NCI-H748 treated with DMSO at 0.1 percent for 48 hours (cell line): ENCODE measurements at places on chromosomes 2 and 18.

GRCh38 chr18:12028674-12029073, 47.4 kb downstream of the IMPA2 start:
- DNase-seq, result no peak

DNA sequence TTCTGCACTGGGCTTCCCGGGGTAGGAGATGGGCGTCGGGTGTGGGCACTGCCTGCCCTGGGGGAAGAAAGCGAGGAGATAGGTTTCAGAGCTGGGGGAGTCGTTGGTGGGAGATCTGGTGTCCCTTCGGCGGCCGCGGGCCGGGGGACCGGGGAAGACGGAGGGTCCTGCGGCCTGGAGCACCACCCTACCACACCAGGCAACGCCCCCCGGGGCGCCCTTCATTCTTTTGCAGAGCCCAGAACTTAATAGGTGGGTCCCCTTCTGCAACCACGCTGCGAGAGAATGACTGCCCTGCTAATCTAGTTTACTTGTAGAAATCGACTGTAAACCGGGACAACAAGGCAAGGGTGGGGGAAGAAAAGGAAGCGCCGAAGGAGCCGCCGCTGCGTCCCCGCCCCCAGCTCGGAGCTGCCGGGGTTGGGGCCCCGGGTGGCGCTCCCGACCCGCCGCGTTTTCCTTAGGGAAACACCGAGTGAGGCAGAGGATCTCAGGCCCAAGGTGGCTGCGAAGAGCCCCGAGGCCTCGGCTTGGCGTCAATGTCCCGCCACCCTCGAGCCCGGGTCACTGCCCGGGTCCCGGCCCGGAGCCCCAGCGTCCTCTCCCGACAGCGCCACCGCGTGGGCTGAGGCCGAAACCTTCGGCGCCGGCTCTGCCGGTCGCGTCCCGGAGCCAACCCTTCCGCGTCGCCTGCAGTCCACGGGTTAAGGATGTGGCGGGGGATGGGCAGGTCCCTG, 5.4 kb upstream of the SATB2 start:
- DNase-seq, result peak; percentile 40

DNA sequence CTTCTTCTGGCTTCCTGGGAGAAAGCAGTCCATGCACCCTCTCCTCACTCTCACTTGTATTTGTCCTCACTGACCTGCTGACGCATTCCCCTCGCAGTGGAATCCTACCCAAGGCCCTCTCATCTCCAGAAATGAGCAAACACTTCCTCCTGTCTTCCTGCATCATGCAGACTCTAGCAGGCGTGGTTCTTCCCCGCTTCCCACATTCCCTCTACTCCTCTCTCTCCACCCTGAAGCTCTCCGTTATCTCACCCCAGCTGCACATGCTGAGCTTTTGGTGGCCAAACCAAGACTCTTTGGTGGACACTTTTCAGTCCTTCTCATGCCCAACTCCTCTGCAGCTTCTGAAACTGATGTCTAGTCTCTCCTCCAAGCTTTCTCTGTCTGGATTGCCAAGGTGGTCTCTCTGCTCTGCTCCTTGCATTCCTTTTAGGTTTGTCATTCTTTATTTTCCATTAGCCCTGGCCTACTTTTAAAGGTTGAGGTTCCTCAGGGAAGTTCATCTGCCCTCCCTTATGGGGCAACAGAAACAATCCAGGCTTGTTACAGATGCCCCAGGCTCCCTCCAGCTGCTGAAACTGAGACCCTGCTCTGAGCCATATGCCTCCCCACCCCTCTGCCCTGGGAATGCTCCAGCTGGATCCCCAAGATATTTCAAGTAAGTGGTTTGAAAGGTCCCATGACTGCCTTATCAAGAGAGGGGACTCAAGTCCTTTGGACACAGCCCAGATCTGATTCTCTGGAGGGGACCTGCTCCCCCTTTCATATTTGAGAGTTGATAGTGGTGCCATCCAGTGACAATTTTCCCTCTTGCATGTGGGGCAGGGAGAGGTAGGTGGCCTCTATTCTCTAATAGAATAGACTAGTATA, 835 bp upstream of the IL18RAP start:
- no peak for DNase-seq

DNA sequence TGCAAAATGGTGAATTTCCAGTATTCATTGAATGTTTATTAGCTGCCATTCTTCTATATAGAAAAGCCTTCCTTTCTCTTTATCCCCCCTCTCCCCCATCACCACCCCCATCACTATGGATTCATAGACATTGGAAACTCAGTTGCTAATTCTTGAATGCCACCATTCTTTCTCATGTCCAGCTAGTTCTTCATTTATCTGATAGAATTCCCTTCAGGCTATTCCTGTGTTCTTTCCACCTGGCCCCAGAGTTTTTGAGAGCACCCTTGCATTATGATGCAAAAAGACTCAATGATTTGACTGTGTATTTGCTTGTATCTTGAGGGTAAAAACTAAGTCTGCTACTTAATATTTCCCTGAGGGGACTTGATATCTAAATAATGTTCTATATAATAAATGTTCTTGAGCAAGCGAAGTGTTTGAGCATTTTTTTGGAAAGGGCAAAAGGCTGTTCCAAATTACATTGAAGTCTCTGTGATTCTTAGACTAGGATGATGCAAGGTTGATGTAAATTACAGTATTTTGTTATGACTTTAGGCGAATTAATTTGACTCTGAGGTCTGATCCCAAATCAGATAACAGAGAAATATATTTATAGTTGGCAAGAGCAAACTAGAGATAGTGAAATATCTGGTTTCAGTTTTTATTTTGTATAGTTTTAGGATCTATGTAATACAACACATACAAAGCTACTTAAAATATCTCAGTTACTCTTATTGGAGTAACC, 18.8 kb upstream of the SOS1 start:
- DNase-seq, result no peak
